Right renal pelvis (tissue), 4 donors: ENCODE measurements at places on chromosomes 2 and 18. TPM values are rescaled to one million over a fixed set of nuclear protein-coding genes. Genes with fewer than 3 reads are reported as not detected.
A peak's percentile ranks its signal among the peaks of the same experiment; 100 is the strongest.

The NAPG gene
- 18.5 TPM for polyA plus RNA-seq

The ZNF236 gene
- 10.9 TPM for polyA plus RNA-seq

The SULT1C3 gene
- polyA plus RNA-seq, result 0.05 TPM

The RNF181 gene
- 138 TPM for polyA plus RNA-seq

The DSG4 gene
- polyA plus RNA-seq, result 0.09 TPM

The ASPRV1 gene
- 5.1 TPM for polyA plus RNA-seq

The RSAD2 gene
- 3.1 TPM for polyA plus RNA-seq

DNA sequence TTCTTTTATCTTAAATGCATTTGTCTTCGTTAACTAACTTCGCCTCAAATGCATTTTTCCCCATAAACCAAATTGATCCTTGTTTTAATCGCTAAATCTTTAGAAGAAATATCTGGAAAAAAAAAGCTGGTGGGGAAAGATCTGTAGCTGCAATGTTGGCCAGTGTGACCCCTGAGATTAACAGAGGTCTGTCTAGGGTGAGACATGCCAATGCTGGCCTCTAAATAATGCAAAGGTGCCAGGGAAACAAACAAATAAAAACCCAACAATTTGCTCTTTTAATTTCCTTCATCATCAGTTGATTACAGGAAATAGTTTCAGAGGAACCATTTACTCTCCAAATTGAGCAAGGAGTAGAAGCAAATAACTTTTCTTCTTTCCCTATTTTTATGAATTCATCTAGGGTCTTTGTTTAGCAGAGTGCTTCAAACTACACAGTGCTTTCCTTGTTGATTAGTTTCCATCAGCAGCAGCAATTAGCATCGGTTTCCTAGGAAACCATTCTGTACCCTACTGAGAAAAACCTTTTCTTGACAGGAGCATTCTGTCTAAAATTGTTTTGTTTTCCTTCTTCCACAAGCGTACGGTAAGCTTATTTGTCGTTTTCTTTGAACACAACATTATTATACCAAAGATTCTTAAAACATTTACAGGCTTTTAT is 100.5 kb upstream of the UNC80 start:
- no peak for DNase-seq

DNA sequence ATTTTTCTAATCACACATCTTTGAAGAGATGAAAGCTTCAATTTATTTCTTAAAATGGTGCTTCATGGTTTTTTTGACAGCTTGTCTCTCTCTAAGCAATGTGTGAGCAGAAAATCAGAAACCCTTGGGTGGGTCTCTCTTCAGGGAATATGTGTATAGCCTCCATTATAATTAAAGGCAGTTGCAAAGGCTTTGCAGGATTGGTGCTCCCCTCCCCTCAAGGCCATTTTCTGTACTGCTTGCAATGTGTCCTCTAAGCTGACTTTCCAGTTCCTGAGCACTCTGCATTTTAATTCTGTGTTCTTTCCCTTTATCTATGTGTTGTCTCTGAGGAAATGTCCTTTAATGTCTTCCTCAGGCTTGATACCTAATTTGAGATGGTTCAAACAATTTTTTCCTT is 172.6 kb downstream of the DPP4 start:
- no peak for DNase-seq

DNA sequence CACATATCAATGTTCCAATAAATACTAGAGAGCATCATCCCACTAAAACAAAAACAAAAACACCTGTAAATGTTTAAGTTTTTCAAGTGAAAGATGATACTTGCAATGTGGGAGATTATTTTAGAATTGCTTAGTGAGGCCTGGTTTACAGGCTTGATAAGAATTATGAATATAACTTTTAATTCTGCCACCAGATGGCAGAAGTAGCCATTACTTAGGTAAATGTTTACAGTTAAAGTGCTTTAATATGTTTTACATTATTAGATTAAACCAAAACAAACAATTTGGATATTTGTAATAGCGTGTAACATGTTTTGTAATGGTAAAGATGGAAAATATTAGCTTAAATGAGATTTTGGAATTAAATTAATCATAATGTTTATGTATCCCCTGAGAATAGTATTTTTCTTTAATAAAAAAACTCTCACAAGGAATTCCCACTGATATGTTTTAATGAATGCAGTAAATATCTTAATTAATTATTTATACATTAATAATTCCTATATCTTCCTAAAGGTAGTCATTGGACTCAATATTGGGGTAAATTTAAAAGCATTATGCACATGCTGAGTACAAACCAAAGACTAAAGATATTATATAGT is 522.0 kb downstream of the SPAG16 start:
- DNase-seq, result peak; percentile 7

GRCh38 chr2:33946193-33946592 is 347.1 kb upstream of the FAM98A start:
- no peak for DNase-seq

DNA sequence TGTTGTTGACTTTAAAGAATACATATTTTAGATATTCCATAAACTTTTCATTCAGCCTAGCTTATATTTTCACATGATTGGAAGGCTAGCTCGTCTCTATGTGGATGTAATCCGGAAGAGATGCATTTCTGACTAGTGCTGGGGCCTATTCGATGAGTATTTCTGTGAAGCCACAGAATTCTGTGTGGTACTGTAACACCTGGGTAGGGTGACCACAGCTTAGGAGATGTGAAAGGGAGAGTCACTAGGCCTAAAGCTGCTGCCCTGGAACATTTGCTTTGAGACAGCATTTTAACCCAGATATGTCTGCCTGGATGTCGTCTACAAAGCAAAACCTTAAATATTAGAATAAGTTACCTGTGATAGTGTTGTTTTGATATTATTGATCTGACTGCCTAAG is 83.5 kb downstream of the ZNF236 start:
- no peak for DNase-seq

- DNase-seq, result no peak
Measured at GRCh38 chr2:27086724-27087593, at the start of gene KHK. Gene KHK, plus strand, starts transcription at chr2:27086772. Its CDS starts 488 bp downstream, at chr2:27087260.

GRCh38 chr2:88737385-88737784 is 45.9 kb downstream of the RPIA start:
- DNase-seq, result no peak

DNA sequence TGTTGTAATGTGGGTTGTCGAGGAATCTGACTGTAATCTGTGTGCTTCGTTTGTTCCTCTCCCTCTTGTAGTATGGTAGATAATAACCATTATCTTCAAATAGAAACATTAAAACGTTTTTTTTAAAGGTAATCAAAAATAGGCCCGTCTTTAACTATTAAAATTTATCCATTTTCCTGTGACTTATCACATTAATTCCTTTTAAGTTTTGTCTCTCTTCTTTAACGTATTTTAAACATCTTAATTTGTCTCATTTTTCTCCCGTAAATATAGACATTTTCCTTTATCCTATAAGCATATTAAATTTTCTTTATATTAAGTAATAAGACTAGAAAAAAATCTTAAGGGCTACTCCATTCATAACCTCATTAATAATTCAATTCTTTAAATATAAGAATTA is 41.3 kb downstream of the EIF2AK3 start:
- DNase-seq, result no peak

GRCh38 chr2:187442378-187442777 is 5.7 kb downstream of the CALCRL start:
- DNase-seq, result no peak

GRCh38 chr2:135863233-135863632 is 13.0 kb downstream of the MCM6 start:
- no peak for DNase-seq

DNA sequence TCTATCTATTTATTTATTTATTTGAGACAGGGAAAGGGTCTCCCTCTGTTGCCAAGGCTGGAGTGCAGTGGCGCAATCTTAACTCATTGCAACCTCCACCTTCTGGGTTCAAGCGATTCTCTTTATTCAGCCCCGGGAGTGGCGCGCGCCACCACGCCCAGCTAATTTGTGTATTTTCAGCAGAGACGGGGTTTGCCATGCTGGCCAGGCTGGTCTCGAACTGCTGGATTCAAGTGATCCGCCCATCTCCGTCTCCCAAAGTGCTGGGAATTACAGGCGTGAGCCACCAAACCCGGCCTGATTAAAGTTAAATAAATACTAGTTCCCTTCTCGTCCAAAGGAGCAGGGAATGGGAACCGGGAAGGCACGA is 4.2 kb upstream of the CTDSP1 start:
- no peak for DNase-seq

GRCh38 chr2:44245083-44245861 is 30.0 kb upstream of the SLC3A1 start:
- DNase-seq, result peak; percentile 14

DNA sequence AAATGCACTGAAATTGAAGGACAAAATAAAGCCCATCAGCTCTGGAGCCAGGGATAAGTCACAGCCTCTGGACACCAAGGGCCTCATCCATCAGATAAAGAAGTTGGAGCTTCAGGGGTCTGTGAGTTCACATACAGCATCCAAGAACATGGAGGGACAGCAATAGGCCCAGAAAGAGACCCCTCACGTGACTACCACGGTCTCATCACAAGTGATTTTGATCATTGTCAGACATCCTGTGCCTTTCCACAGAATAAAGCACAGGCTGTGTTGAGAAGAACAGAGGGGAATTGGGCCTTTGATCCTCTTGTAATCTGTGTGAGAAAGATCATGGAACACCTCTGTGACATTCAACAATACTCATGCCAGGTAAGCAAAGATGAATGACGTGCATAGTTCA is 65.2 kb upstream of the CTAGE1 start:
- no peak for DNase-seq

- no peak for DNase-seq
Measured at GRCh38 chr18:24762511-24762910, 302.1 kb downstream of the HRH4 start.

GRCh38 chr2:30362468-30363081 is 84.5 kb upstream of the LCLAT1 start:
- no peak for DNase-seq

- no peak for DNase-seq
Measured at GRCh38 chr2:120670771-120671480, 64.7 kb upstream of the GLI2 start.

DNA sequence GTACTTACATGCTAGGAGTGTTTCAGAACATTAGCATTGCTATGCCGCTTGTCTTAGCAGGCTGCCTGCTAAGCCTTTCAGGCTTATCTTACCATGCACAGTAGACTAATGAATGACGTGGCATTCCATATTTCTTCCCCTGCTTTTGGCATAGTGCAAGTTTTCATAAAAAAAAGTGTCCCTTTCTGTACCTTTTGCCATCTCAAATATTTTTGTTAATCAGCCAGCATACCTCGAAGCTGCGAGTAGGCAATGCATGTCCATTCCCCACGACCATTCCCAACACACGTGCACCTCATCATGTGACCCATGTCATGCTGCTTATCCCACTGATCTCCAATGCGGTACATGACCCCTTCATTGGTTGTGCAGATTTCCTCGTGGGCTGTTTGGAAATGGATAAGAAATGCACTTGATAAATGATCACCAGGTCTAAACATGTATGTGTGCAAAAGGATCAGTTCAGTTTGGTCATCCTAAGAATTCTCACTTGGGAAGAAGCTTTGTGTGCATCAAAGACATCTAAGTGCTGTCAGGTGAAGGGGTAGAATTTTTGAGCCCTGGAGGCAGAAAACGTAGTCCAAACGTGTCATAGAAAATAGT is 13.9 kb downstream of the FN1 start:
- DNase-seq, result no peak

- DNase-seq, result no peak
Measured at GRCh38 chr2:70994009-70994698, 519 bp downstream of the TEX261 start.

- DNase-seq, result no peak
Measured at GRCh38 chr2:97808816-97809215, 95.4 kb downstream of the ZAP70 start.

GRCh38 chr2:160876765-160877164 is 283.5 kb upstream of the TANK start:
- no peak for DNase-seq

DNA sequence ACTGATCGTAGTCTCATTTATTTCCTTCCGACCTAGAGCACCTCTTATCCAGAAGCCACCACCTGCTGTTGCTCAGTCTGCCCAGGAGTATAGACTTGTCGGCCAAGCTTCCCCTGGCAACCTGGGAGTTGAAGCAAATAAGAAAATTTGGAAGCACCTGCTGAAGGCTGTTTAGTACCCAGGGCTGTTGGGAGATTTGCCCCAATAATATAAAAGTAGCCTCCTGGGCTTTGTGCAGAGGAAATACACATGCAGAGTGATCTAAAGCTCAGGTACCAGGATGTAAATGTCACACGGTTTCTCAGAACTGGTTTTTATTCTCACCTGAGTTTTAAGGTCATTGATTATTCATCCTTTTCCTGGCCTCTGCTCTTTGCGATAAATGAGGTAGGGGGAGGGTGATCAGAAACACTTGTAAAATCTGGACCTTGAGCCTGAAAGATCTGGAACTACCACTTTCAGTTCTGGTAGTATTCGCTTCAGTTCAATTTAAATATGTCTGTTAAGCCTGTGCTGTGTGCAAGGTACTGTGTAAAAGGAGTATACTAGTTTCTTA is 789 bp upstream of the COX7A2L start:
- DNase-seq, result no peak

DNA sequence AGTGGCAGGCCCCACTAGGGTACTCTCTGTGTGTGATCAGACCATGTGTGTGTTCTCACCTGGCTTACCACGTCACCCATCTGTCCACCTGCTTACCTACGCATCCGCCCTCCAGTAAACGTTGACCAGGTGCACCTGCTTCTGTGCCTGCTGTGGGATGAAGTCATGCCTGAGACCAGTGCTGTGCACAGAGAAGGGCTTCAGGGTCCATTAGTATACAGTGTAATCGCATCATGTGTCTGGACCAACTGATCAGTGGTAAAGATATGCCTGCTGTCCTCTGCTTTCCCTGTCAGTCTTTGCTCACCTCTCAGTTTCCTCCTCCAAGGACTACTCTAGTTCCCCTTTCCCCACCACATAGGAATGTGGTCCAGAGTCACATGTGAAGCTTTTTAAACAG is 109.3 kb downstream of the FHOD3 start:
- DNase-seq, result no peak

DNA sequence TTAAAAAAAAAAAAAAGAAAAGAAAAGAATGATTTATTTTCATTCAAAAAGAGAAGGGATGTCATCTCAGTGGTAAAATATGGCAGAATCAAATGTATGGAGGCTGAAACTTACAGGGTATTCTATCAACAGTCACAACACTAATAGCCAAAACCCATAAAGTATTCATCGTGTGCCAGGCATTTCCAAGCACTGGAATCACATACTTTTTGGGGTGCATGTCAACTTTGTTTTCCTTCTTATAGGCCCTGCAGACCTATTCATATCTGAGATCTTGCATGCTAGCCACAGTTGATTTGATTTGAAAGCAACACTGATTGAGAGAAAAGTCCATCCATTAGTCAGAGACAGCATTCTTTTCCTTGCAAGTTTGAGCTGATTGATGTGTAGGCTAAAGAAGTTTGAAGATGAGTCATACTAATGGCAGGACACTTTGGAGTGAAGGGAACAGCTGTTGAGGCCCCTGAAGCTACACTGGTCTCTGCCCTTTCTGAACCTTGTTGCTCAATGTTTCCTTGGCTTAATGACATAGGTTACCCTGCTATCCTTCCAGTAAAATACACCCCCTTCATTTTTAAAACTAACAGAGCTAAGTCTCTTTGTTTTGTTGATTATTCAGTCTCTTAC is 22.0 kb downstream of the KATNAL2 start:
- no peak for DNase-seq
